Stimulated activated CD8-positive, alpha-beta memory T cell treated with anti-CD3 and anti-CD28 coated beads, Interleukin-2, amount 100 ng/mL, for 48 hours (primary cell): ENCODE measurements at places on chromosomes 5 and 9.
A peak's percentile ranks its signal among the peaks of the same experiment; 100 is the strongest.

DNA sequence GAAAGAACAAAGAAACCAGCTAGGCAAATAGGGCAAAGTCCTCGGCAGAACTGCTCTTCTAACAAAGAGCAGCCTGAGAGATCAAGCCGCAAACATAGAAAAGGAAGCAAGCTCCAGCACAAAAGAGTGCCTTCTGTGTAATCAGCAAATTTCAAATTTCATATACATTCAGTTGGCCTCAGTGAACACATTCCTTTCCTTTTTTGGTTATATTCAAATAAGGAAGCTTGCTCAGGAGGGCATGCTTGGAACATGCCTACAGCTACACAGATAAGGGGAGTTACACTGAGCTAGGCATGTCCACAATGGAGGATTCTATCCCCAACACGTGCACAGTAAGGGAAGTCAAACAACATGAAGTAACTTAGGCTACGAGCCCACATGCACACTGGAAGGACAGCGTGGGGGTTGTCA lies 23.4 kb downstream of the IL33 start:
- no peak for DNase-seq

GRCh38 chr9:108642871-108643270 lies 212.9 kb downstream of the ACTL7B start:
- no peak for DNase-seq

GRCh38 chr9:3018071-3018470 lies 174.2 kb upstream of the PUM3 start:
- DNase-seq, result no peak

DNA sequence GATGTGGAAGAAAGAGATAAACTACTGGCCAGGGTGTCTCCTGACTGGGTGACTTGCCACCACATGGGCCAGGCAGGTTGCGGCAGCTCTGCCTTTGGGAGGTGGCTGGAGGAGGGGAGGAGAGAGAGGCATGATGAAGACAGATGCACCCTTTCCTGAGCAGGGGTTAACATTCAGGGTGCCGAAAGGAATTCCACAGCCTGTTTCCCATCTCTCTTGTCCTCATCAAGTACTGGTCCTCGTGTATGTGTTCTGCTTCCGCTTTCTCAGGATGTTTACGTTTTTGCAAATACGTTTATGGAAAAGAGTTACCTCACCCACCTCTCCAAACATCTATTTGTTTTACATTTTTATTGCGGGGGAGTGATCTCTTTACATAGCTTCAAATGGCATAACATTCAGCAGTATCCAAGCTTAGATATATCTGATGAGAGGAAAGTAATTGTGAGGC lies 73.4 kb downstream of the C9orf85 start:
- DNase-seq, result no peak

- DNase-seq, result peak; percentile 40
These were observed 845 bp upstream of the NR4A3 start for GRCh38 chr9:99820685-99821395.

- no peak for DNase-seq
These were observed 118.7 kb upstream of the CD180 start for GRCh38 chr5:67315082-67315989.

DNA sequence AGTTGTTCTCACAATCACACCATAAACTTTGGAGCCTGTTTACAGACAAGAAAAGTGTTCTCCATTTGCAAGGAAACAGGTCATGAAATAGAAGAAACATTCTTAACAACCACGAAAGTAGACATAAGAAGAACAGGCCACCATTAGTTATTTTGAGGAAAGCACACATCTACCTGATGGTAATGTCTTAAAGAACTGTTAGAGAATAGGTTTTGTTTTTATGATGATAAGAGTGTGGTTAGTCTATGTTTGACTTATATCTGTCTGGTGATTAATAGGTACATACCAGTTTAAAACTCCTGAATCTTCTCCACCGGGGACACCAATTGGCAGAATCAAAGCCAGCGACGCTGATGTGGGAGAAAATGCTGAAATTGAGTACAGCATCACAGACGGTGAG lies 108.3 kb downstream of the CDH6 start:
- DNase-seq, result no peak

DNA sequence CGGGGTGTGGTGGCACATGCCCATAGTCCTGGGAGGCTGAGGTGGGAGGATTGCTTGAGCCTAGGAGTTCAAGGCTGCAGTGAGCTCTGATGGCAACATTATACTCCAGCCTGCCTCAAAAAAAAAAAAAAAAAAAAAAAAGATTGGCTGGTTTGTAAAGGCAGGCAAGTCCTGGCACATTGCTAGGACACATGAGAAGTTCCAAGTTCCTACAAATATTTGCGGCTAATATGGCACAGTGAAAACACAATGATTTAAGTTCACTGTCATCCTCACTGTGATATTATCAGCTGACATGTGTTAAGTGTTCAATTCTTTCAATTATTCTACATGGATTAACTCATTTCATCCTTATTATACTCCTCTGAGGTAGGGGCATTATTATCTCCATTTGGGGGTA lies 20.1 kb downstream of the TMEM268 start:
- DNase-seq, result no peak

- DNase-seq, result no peak
These were observed 35.1 kb downstream of the NDUFS6 start for GRCh38 chr5:1836176-1836890.

- peak; percentile 14 for DNase-seq
These were observed 211.8 kb upstream of the C9orf72 start for GRCh38 chr9:27784847-27785713.

GRCh38 chr9:77830618-77831285 lies 182.6 kb upstream of the GNA14 start:
- no peak for DNase-seq

DNA sequence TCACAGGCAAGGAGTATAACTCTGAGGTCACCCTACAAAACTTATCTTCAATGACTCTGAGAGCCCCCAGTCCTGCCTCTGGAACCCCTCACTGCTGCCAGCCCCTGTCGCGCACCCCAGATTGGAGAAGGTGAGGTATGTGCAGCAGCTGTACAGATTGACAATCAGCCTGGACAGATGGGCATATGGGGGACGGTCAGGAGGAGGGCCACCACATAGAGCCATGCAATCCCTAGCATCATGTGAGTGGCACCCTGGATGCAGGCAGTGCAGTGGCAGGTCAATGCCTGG lies 90.1 kb downstream of the LMX1B start:
- DNase-seq, result no peak

DNA sequence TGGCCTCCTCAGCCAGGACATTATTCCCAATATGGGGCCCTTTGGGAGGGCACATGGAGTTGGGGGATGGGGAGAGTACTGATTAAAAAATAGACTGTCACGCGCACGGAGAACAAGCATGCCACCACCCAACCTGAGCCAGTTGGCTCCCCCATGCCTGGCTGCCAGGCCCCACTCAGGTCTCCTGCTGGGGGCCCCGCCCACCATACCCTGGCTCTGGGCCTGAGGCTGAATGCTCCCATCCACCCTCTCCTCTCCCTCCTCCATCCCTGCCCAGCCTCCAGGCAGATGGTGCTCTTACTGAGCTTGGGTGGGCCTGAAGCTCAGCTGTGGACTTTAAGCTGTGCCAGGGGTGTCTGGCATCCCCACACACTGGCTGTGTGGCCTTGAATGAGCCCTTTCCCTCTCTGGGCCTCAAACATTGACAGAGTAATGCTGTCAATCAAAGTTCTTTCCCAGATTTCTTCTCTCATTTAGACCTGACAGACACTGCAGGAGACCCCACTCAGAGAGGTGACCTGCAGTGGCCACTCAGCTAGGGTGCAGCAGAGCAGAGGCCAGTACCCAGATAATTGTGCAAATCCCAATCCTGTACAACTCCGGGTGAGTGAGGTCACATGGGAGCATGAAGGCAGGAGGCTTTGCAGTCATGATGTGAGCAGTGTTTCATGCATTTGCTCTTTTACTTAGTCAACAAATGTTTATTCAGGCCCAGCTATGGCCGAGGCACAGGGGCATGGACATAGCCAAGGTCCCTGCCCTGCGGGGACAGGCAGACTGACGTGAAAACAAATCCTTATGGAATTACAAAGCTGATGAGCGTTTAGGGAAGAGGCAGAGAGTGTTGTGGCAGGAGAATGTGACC lies 9.8 kb upstream of the SYNPO start:
- no peak for DNase-seq

DNA sequence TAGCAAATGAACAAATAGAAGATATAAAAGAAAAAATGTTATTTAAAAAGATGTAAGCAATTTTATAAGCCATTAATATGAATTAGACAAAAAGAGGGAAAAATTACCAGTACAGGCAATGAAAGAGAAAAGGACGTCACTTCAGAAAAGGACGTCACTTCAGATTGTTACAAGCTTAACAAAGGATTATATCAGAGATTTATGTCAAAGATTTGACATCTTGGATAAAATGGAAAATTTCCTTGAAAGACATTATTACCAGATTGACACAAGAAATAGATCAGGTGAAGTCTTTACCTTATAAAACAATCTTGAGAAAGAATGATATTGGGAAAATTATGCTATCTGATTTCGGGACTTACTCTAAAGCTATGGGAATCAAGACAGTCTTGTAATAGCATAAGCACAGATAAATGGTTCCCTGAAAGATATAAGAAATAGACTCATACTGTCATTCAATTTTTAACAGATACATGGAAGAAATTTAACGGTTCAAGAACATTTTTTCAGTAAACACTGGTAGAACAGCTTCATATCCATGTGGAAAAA lies 625.4 kb upstream of the EDIL3 start:
- DNase-seq, result no peak

GRCh38 chr5:151122828-151123227 lies 34.8 kb downstream of the ANXA6 start:
- DNase-seq, result no peak

DNA sequence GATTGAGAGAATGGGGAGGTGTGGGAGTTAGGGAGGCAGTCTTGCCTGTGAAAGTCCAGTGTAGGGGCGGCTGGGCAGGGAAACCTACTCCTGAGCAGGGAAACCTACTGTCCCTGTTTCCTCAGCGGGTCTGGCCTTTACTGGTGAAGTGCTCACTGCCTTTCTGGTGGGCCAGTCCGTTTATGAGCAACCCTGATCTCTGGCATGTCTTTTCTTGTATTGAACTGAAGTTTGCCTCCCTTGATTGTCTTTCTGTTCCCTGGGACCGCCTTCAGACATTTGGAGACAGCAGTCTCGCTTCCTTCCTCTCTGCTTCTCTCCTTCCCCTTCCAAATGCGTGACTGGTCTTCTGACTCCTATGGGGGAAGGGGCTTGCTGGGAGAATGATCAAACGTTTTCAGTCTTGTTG lies 2.9 kb downstream of the SNX18 start:
- no peak for DNase-seq

GRCh38 chr5:151047814-151048425 lies 27.5 kb downstream of the GPX3 start:
- DNase-seq, result no peak

GRCh38 chr9:99778308-99778707 lies 43.4 kb upstream of the NR4A3 start:
- no peak for DNase-seq

- DNase-seq, result no peak
These were observed 44.7 kb upstream of the AKNA start for GRCh38 chr9:114432323-114433067.

DNA sequence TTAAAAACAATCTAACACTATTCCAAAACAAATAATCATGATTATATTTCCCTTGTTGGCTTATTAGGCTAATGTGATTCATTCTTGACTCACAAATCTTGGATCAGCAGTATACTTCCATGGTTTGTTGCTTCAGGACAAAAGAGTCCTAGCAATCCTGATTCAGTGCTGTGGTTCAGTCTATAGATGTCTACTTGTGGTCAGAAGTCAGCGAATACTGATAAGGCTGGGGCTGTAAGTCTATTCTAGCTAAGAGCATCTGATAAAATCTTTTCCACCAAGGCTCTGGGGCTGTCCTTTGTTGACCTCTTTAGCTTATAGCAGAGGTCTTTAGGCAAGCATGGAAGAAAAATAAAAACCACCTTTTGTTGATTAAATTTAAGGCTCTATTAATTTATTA lies 4.4 kb upstream of the SMIM3 start:
- DNase-seq, result no peak

- no peak for DNase-seq
These were observed 62.3 kb upstream of the ZFR start for GRCh38 chr5:32506799-32507198.

GRCh38 chr5:124234022-124234769 lies 512.2 kb downstream of the ZNF608 start:
- DNase-seq, result no peak

DNA sequence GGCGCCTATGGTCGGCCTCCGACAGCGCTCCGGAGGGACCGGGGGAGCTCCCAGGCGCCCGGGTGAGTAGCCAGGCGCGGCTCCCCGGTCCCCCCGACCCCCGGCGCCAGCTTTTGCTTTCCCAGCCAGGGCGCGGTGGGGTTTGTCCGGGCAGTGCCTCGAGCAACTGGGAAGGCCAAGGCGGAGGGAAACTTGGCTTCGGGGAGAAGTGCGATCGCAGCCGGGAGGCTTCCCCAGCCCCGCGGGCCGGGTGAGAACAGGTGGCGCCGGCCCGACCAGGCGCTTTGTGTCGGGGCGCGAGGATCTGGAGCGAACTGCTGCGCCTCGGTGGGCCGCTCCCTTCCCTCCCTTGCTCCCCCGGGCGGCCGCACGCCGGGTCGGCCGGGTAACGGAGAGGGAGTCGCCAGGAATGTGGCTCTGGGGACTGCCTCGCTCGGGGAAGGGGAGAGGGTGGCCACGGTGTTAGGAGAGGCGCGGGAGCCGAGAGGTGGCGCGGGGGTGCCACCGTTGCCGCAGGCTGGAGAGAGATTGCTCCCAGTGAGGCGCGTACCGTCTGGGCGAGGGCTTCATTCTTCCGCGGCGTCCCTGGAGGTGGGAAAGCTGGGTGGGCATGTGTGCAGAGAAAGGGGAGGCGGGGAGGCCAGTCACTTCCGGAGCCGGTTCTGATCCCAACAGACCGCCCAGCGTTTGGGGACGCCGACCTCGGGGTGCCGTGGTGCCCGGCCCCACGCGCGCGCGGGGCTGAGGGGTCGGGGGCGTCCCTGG lies 561 bp downstream of the DAPK1 start:
- no peak for DNase-seq
